GM20000 (cell line): ENCODE measurements at places on chromosomes 6 and 20.

- no peak for DNase-seq
Observed at GRCh38 chr6:37369321-37370201, 15.8 kb downstream of the RNF8 start.

GRCh38 chr20:13819885-13820645 lies 35.2 kb downstream of the NDUFAF5 start:
- peak; percentile 58 for DNase-seq

- peak; percentile 16 for DNase-seq
Observed at GRCh38 chr6:122798099-122798641, 9.1 kb downstream of the SMPDL3A start.

DNA sequence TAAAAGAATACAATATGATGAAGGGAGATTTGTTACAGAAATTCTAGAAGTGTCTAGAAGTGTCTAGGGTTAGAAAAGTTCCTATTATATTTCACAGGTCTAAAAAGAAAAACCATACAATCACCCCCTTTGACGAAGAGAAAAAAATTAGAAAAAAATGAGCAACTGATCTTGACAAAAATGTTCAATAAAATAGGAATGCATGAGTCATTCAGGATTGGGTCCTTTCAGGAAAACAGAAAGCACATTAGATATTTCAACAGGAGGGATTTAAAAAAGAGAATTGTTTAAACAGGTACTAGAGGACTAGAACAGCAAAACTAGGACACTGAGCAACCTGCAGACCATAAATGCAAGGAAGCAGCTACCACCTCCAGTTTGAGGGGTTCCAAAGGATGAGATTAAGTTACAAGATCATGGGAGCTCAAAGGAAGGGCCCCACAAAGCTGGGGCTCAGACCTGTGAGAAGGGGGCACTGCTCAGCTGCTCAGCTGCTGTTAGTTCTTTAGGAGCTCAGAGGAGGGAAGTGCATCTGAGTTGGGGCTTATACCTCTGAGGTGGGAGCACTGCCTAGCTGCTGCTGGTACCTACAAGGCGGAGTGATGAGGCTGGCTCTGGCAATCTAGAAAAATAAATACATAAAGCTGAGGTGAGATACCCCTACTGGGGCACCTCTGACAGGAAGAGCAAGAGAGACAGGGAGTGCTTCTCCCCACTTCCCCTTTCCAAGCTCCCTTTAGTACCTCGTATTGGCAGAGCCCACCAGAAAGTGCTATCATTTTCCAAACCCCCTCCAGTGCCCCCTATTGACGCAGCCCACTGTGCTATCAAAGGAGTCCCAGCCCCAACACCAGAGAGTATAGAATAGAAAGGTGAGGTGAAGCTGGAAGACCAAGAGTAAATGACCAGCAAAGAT lies 27.1 kb upstream of the BEND6 start:
- no peak for DNase-seq

DNA sequence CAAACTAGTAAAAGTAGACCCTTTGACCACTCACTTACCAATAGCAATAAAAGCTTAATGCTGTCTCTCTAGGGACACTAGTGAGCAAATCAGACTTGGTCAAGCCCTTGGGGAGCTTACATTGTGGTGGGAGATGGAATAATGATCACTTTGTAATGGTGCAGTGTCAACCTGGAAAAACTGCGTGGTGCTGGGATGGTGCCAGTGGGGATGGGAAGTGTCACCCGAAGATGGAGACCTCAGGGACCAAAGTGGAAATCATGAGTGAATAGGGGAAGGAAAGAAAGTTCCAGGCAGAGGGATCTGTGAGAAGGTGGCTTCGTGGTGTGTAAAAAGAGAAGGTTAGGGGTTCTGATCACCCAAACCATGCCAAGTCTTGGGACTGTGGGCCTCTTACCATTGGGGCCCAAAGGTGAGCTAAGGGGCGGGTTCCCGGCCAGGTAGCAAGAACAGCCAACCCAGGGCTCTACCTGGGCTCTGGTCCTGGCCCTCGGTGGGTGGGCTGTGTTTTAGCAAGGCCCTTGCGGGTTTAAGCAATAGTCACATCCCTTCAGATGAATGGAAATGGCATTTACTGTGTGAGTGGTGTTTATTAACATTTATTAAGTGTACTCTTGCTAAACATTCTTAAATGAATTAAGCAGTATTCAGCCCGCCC lies 15.5 kb downstream of the DYNLRB1 start:
- no peak for DNase-seq

DNA sequence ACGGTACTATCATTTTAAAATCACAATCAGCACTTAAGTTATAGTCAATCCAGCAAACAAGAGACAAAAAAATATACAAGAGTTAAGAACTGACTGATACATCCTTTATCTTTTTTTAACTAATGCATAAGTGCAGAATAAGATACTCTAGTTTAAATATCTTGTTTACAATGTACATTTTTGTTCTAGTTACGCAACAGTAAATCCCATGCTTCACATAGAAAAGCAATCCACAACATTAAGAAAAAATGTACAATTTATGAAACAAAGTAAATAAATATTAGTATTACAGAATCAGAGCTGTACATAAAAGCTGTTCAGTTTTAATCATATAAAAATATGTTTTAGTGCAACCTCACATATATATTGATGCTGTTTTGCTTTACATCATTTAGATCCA lies 192.6 kb downstream of the HIVEP2 start:
- DNase-seq: no peak
